ENCODE measurements at places on chromosomes 2 and 18.

- no peak for DNase-seq
These were observed 10.2 kb downstream of the PREPL start for GRCh38 chr2:44351088-44351487.

GRCh38 chr2:239611222-239611795 is 210.5 kb upstream of the HDAC4 start:
- no peak for DNase-seq

GRCh38 chr2:130354139-130354428 is 1.8 kb upstream of the PTPN18 start:
- DNase-seq: no peak

DNA sequence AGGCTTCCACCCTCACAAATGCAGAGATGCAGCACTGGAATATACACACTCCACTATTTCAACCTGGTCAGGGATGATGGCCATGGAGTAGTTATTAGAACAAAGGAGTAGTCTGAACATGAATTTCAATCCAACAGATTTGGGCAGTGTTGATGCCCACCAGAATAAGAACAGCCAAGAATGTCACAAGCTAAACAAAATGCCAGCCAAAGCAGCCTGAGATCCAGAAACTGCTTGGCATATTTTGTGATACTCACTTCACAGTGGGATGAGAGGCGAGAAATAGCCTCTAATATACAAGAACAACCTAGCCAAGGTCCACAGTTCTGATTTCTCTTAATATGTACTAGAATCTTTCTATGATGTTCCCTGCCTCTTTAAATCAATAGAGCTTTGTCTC is 58.6 kb upstream of the KLF7 start:
- DNase-seq: no peak

GRCh38 chr18:48974304-48975119 is 23.7 kb upstream of the SMAD7 start:
- DNase-seq: no peak

GRCh38 chr2:151711025-151711424 is 23.3 kb downstream of the NEB start:
- no peak for DNase-seq

GRCh38 chr2:197308585-197308984 is 2.0 kb downstream of the ANKRD44 start:
- DNase-seq: no peak

GRCh38 chr2:158644139-158644538 is 151.0 kb upstream of the DAPL1 start:
- no peak for DNase-seq

DNA sequence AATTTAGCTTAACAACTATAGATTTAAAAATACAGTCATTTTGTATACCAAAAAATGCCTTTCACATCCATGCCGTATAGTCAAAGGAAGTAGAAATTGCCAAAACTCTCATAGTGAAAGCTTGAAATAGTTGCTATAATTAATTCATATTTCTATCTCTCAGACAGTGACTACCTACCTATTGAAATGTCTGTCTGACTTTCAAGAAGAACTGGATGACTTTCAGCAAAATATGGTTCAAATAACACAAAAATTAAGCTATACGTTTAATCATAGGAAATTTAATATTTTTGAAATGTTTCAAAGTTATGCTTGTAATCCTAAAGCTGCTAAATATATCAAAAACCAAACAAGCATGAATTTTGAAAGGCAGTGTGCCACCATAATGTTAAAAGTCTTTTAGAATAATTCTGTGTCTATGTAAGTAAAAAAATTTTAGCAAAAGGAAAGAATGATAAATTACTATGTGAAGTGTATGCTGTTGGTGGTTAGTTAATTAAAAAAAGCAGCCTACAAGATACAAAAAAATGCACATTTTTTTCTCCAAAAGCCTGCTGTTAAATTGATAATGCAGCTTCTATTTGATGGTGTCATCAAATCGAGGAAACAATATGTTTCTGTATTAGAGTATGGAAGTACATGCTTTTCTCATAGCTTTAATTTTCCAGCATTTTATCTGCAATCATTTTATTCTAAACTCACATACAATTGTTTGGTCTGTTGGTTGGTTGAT is 57.7 kb upstream of the ST6GAL2 start:
- no peak for DNase-seq

- no peak for DNase-seq
These were observed 28.7 kb upstream of the C1D start for GRCh38 chr2:68091439-68092034.

DNA sequence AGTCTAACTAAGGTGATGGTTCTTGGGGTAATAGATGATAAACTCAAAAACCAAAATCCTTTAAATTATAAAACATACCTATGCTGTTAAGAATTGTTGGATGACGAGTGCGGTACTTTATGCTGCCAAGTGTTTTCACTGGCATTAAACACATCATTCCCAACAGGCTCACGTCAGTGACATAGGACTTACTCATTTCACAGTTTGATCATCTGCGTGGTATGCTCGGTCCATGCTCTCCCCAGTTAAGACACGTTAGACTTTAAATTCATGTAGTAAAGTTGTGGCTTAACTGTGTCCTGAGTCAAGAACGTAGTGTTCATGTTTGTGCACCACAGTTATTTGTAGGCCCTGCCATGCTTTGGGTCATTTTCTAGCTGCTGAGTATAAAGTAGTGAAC is 125.6 kb upstream of the MYT1L start:
- DNase-seq: no peak

DNA sequence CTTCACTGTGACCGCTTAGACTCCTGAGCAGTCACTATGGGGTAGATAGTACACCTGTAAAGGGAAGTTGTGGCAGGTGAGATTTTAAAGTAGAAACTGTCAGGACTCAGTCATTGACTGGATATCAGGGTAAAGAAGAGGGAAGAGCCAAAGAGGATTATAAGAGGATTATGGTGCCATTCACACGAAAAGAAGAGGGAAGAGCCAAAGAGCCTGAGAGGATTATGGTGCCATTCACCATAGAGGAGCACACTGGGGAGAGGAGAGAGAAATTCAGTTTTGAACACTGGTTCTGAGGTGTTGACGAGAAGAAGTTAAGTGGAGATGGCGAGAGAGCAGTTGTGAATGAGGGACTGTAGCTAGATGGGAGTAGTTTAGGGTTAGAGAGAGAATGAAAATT is 16.9 kb upstream of the KCNJ13 start:
- DNase-seq: no peak

DNA sequence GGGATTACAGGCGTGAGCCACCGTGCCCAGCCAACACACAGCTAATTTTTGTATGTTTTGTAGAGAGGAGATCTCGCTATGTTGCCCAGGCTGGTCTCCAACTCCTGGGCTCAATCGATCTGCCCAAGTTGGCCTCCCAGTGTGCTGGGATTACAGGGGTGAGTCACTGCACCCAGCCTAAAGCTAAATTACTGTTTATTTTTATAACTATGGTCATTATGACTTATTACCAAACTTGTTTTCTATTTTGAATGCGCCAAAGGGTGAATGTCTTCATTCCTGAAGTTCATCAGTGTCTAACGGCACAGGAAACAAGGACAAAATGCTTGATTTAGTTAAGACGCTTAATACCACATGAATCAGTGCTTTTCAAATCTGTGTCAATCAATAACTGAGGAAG is 38.9 kb upstream of the GREB1L start:
- DNase-seq: no peak

- DNase-seq: no peak
These were observed 103.7 kb upstream of the ZNF521 start for GRCh38 chr18:25455646-25456045.

GRCh38 chr2:190099890-190100697 is 37.6 kb upstream of the MSTN start:
- DNase-seq: no peak

DNA sequence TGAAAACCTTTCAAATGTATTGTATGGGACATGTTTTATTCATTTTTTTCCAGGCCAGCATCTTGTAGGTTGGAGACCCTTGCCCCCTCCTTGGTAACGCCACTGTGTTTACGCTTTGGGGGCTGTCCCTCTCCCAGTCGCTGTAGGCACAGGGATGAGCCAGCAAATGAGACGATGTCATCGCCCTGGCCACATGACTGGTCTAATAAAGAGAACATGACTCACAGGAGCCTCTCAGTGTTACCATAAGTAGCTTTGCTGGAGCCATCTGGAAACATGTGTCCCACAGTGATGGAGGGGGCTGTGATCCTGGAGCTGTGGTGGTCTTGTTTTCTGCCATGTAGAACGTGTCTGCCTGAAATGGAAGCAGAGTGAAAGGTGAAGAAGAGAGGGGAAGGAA is 78.9 kb downstream of the CD8B2 start:
- no peak for DNase-seq

GRCh38 chr2:229388731-229389130 is 117.6 kb upstream of the PID1 start:
- no peak for DNase-seq

- no peak for DNase-seq
These were observed 144.5 kb downstream of the RAD51AP2 start for GRCh38 chr2:17373741-17374140.

- no peak for DNase-seq
These were observed 15.8 kb downstream of the PKDCC start for GRCh38 chr2:42063431-42064171.

DNA sequence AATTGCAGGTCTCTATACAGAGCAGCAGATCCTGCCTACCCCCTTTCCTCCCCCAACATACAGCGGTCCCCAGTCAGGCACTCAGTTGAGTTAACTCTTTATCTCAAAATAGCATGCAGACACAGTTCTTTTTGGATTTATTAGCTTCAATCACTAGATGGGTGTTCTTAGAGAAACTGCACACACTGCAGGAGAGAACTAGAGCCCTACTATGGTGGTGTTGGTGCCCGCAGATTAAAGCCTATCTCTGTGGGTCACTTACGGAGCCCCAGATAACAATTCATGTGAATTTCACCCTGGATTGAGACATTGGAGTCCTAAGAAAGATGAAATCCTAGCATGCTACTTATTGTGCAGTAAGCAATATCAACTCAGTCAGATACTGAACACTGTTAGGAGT is 11.9 kb downstream of the ADD2 start:
- peak; percentile 35 for DNase-seq

DNA sequence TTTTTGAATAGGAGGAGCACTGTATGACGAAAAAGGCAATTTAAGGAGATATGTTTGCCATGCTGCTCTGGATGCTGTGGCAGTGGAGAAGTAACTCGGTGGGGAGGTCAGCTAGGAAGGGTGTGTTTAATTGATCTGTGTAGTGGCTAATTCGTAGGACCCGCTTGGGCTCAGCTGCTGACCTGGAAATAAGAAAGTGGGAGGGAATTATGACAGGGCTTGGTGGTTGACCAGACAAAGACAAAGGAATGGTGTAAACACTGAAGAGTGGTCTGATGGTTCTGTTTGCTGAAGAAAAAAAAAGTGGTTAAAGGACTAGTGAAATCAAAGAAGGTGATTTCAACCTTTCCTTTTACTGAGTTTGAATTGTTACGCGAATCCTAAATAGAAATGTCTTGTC is 146.0 kb downstream of the MAP4K4 start:
- DNase-seq: no peak

DNA sequence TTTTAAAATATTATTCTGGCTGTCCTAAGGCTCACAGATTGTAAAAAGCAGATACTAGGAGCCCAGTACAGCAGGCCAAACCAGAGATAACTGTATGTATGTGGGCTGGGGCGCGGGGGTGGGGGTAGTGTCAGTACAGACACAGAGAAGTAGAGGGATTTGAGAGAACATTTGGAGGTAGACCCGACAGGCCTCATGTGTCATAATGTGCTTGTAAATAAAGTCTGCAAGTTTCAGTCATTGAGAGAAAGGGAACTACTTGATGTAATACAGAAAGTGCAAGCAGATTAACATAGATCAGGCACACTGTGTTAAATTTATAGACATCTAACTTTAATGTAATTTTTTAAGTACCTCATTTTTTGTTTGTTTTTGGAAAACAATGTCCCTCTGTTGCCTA is 7.4 kb upstream of the POLI start:
- DNase-seq: peak; percentile 26

GRCh38 chr2:20182241-20182931 is 42.5 kb downstream of the SDC1 start:
- DNase-seq: no peak

GRCh38 chr2:232309592-232309991 is 69.0 kb upstream of the ALPP start:
- no peak for DNase-seq

- DNase-seq: peak; percentile 76
These were observed 1.2 kb downstream of the REV1 start for GRCh38 chr2:99488539-99489062.

GRCh38 chr18:42047721-42048120 is 92.7 kb downstream of the PIK3C3 start:
- no peak for DNase-seq

- peak; percentile 49 for DNase-seq
These were observed 35.7 kb downstream of the ODC1 start for GRCh38 chr2:10412380-10412779.

- DNase-seq: no peak
These were observed 445 bp downstream of the C1GALT1C1L start for GRCh38 chr2:43675646-43676321.

- DNase-seq: no peak
These were observed 232.9 kb downstream of the HDAC4 start for GRCh38 chr2:239167766-239168444.

- DNase-seq: no peak
These were observed 1317.5 kb upstream of the CELF4 start for GRCh38 chr18:38883111-38883510.

DNA sequence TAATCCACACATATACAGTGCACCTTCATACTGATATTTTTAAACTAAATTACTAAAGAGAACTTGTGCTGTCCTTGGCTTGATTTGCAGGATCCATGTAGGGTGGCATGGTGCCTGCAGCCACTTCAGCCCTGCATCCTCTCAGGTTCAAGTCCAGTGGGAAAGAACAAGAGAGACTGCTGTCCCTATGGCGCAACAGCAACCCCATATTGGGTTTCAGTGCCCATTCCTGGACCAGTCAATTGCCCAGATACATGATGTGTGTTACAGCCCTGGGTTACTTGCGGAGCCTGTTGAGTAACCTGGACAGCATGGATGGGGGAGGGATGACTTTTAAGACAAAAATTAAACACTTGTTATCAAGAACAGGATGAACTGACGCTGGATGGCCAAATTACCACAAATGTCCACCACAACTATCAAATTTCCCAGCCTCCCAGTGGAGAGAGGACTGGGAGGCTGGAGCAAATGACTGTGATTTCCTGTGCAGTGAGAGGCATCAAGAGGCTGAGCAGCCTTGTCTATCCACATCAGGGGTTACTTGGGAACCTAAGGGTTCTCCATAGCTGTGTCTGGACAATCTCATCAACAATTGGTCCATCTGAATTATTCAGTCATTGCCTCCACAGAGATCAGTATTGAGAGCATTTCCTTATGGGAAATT is 162.0 kb downstream of the CAPN13 start:
- no peak for DNase-seq

DNA sequence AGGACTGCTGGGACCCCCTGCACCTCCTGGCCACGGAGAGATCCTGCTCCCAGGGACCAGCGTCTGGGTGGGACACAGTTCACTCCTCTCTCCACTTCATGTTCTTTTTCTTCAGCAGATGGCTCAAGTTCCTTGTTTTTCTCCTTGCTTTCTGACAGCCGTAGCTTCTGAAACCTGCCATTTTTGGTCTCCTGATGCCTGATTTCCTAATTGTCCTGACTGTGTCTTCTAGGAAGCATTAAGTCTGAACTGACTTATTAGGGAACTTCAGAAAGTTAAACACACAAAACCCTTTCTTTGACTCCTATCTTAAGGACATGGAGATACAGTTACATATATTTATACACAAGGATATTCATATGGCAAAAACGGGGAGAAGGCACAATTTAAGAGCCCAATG is 22.7 kb downstream of the CNNM4 start:
- no peak for DNase-seq

GRCh38 chr18:66867653-66868052 is 263.8 kb upstream of the CDH19 start:
- DNase-seq: no peak

Data from erythroblast (primary cell).